ENCODE measurements at places on chromosomes 3 and 15.
A peak's percentile ranks its signal among the peaks of the same experiment; 100 is the strongest.

DNA sequence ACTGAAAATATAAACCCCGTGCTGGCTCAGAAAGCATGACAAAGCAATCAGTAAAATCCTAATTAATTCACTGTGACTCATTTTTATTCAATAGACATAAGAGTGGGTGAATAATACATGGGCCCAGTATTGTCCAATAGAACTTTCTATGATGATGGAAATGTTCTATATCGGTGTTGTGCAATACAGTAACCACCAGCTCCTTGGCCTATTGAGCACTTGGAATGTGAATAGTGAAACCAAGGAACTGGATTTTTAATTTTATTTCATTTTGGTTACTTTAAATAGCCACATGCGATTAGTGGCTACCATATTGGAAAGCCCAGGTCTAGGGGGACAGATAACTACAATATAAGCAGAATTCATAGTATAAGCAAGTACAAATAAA is 69.8 kb upstream of the PPP2R3A start:
- no peak for DNase-seq

DNA sequence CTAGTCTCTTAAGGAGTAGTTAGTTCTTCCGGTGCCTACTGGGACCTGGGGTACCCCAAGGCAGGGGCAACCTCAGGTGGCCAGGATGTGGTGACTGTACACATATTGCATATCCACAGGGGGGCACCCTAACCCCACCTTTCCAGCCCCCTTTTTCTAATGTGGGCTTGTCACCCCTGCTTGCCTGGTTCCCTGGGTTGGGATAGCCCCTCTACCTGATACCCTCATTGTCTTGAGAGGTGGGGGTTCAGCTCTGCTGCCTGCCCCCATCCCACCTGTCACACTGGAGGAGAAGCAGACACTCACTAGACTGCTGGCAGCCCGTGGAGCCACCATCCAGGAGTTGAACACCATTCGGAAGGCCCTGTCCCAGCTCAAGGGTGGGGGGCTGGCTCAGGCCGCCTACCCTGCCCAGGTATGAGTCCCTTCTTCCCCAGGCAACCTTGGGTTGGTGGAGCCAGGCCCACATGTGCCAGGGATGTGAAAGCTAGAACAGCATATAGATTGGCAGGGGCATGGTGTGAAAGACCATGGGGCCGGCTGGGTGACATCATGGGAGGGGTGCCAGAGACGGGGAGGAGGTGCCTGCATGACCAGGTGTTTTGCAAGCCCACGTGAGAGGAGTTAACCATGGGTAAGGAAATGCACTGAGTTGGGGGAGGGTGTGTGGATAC is 4.0 kb downstream of the GLYCTK start:
- no peak for DNase-seq

DNA sequence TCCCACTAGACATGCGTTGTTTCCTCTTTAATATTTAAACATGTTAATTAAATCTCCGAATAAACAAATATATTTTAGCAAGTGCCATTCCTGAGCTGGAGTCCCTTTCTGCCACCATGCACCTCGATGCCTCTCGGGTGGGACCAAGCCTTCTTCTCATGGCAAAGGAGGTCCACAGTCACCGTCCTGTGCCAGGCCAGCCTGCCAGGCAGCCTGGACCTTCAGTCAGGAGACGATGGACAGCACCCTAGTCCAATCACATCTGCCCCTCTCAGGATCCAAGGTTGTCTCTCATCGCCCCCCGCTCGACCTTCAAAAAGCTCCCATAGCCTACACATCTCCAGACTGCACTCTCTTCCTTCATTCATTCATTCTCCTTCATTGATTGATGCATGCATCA is 22.6 kb downstream of the NTRK3 start:
- DNase-seq: no peak

GRCh38 chr3:69558912-69559311 is 173.0 kb upstream of the FRMD4B start:
- DNase-seq: no peak

GRCh38 chr3:111352585-111352984 is 189.4 kb upstream of the CD96 start:
- DNase-seq: no peak

DNA sequence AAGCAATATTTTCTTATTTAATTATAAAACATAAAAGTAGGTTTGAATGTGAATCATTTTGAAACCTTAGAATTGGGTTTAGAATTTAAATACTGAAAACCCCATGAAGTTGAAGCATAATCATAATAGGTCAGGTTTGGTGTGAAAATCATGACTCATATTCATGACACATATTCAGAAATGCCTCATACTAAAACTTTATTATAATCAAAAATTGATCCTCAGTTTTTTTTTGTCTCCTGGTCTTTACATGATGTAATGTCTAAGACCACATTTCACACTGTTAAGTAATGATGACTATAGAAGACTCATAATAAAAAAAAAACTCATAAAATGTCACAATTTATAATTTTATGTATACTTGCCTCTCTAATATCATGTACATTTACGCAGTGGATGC is 190.4 kb downstream of the FOXP1 start:
- DNase-seq: no peak

- no peak for DNase-seq
Observed at GRCh38 chr3:141311170-141311495, 57.2 kb upstream of the ZBTB38 start.

DNA sequence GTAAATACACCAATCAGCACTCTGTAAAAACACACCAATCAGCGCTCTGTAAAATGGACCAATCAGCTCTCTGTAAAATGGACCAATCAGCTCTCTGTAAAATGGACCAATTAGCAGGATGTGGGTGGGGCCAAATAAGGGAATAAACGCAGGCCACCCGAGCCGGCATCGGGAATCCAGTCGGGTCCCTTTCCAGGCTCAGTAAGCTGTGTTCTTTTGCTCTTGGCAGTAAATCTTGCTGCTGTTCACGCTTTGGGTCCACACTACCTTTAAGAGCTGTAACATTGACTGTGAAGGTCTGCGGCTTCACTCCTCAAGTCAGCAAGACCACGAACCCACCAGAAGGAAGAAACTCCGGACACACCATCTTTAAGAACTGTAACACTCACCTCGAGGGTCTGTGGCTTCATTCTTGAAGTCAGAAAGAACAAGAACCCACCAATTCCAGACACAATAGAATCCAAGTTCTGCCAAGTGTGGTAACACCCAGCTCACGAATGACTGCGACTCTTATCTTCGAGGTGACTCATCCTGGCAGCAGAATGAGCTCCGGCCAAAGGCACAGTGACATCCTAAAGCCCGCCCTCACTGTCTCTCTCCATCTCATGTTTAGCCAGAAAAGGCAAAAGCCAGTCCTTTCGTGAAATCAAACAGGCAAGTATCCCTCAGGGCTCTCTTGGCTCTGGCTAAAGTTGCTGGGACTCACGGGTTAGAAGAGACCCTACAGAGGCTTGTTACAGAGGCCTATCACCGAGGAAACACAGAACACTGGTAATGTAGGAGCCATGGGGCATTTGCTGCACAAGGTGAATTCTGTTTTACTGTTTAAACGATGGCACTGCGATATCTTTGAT is 155.2 kb downstream of the FAM43A start:
- no peak for DNase-seq

- DNase-seq: no peak
Observed at GRCh38 chr15:100095541-100096247, 246.1 kb downstream of the ADAMTS17 start.

GRCh38 chr15:79430901-79431635 is 1.1 kb upstream of the MINAR1 start:
- DNase-seq: no peak

- peak; percentile 71 for DNase-seq
Observed at GRCh38 chr15:48006031-48006511, 114.7 kb upstream of the SLC24A5 start.

DNA sequence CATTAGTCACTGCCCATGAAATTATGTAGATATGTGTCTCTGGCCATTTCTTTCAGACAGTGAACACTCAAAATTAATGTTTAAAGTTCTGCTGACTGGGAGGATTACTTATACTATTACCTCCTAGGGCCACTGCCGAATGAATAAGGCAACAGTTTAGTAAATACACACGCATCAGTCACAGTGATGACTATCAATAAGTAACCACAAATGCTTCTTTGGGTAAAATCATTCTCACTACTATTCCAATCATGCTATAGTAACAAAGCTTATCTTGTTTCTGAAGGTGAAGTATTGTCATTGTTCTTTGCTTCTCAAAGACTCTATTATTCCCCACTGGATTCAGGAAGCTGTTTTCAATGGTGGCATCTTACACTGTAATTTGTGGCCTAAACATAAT is 478.8 kb downstream of the EPHA3 start:
- DNase-seq: no peak

DNA sequence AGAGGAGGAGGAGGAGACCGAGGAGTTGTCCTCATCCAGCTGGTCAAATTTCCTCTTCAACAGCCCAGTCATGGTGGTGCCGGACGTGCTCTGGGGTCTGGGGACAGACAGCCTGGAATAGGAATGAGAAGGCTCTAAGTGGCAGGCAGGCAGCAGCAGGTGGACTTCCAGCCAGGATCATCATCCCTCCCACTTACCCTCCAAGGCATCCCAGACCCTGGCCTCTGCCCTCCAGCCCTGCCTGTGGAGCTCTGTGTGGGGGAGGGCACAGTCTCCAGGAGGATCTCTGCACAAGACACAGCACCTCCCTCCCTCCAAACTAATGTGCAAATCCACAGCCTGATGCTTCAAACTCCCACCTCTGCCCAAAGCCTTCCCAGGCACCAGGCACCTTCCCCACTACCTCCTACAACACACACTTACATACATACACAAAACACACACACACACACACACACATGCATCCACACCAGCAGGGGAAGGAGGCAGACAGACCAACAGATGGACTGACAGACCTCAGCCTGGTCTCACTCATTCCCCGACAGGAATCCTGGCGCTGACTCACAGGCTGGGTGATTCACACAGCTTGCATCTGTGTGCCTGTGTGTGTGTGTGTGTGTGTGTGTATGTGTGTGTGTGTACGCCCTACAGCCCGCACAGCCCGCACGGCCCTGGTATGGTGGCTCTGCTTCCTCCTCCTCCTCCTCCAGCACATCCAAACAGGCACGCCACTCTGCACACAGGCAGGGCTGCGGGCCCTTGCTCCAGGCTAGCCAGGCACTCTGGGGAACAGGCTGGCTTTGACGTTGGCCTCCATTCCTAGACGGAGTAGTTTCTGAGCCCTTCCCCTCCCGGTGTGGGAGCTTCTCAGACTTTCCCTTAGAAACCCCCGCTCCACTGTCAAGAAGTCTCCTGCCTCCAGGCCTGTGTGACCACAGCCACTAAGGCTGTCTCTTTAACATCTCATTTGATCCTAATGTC is 6.5 kb downstream of the CSRNP1 start:
- peak; percentile 65 for DNase-seq

DNA sequence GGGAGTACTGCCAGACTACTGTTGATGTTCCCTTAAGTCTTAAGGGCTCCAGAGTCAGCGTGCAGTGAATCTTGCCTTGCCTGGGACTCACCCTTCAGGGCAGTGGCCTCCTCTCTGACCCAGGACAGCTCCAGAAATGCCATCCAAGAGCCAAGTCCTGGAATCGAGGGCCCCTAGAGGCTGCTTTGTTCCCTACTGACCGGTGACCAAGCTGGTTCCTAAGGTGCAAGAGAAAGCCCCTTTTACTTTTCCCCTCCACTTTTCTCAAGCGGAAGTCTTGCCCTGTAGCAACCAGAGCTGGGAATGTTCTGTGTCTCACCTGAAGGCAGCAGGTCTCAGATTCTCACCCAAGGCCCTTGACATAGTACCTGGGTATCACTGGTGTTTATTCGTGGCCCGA is 238.0 kb downstream of the DOCK3 start:
- no peak for DNase-seq

DNA sequence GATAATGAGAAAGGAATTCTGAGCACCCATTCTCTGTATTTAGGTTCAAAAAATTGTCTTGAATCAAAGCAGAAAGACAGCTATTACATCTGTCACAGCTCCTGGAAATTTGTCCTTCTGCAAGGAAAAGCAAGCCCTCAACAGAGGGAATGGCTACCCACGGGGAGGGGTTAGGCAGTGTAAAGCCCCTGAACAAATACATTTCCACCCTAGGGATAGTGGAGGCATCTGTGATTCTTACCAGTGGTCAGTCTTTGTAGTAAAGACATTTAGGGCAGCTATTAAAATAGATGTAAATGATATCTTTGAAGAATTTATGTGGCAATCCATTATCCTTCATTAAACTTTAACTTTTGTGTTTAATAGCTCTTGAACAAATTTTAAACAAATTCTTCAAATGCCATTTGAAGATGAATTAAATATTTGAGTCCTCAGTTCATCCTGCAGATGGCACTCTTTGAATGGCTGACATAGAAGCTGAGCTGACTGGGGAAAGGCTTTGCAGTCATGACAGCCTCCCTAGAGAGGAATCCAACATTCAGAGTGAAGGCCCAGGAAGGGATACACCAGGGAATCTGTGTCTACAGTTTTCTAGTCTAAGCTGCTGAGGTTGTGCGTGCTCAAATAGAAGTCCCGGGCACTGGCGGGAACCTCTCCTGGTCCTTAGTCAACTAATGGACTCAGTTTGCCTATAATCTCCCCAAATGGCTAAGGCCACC is 359.7 kb upstream of the ROPN1 start:
- DNase-seq: peak; percentile 44

GRCh38 chr15:34665498-34666116 is 82.2 kb upstream of the GOLGA8B start:
- DNase-seq: no peak

GRCh38 chr3:195895861-195896360 is 12.4 kb downstream of the TNK2 start:
- peak; percentile 60 for DNase-seq

DNA sequence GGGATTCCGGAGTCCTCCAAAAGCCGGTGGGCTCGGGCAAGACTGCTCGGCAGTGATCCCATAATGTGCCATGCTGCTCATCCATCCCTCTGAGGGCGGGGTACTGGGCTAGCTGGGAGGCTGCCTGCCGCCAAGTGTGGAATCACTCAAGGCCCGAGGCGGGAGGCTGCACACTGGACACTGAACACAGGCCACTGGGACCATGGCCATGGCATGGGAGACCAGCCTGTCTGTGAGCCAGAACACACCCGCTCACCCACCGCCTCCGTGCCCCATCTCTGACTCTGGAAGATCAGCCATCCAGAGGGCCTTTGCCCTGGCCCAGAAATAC is 1.4 kb downstream of the C3orf22 start:
- no peak for DNase-seq

- DNase-seq: no peak
Observed at GRCh38 chr15:77633913-77634265, 1.2 kb upstream of the LINGO1 start.

- DNase-seq: peak; percentile 63
Observed at GRCh38 chr3:42071904-42072812, 19.0 kb upstream of the TRAK1 start.

DNA sequence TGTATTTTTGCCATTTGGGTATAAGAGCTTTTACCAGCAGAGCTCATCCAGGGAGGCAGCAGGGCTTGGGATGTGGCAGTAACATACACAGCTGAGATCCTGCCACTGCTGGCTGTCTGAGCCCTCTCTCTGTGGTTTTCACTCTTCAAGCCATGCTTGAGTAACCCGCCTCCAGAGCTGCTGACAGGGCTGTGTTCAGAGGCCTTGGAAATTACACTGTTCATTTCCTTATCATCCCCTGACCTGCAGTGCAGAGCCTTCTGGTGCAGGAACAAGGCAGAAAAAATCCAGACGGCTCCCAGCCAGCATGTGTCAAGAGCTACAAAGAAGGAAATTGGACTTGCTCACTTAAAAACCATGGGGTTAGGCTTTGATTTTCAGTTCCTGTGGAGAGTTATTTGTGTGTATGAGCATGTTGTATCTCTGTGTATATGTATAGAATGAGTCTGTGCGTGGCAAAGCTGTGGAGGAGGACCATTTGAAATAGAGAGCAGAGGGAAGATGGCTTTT is 47.0 kb downstream of the ZNF609 start:
- DNase-seq: peak; percentile 49
